ENCODE measurements at places on chromosomes 2 and 18. TPM values are rescaled to one million over a fixed set of nuclear protein-coding genes. Genes with fewer than 3 reads are reported as not detected.

The TRIM54 gene
- total RNA-seq = not detected

The AFTPH gene
- 16.8 TPM for total RNA-seq

The EN1 gene
- 0.35 TPM for total RNA-seq

The EDAR gene
- not detected for total RNA-seq

The COL6A3 gene
- total RNA-seq = 202 TPM

The MLPH gene
- 9.9 TPM for total RNA-seq

The MAL gene
- not detected for total RNA-seq

- DNase-seq = no peak
These were observed 162.4 kb downstream of the GPD2 start for GRCh38 chr2:156598563-156598962.

- DNase-seq = no peak
These were observed 9.7 kb downstream of the KLHL29 start for GRCh38 chr2:23394700-23395099.

GRCh38 chr2:98604547-98604946 lies 3.8 kb downstream of the COA5 start:
- no peak for DNase-seq
